Activated CD8-positive, alpha-beta memory T cell treated with anti-CD3 and anti-CD28 coated beads for 48 hours (primary cell): ENCODE measurements at places on chromosomes 3 and 15.

GRCh38 chr3:46755646-46756045, 38.0 kb upstream of the PRSS50 start:
- no peak for DNase-seq

- no peak for DNase-seq
These were observed 139.8 kb upstream of the PRR20G start for GRCh38 chr3:127427666-127428065.

DNA sequence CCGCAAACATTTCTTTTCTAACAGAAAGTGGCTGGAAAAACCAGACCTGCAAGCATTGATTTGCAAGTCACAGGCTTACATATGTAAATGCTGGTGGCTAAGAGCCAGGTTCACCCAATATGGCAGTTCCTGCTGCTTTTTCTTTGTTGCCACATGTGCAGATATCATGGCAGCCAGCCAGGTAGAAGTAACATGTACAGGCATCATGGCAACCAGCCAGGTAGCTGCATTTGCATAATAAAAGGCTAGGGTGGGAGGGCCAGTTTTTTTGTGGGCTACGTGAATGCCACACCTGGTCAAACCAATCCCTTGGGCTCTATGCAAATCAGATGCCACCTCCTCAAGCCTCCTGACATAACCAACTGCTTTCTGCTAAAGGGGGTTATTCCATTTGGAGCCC, 2.8 kb upstream of the SMCO1 start:
- no peak for DNase-seq

GRCh38 chr15:74571191-74571590, 30.2 kb downstream of the ARID3B start:
- DNase-seq, result no peak

GRCh38 chr3:40191850-40192448, 117.6 kb upstream of the EIF1B start:
- peak; percentile 19 for DNase-seq

GRCh38 chr3:168138421-168138820, 42.7 kb upstream of the GOLIM4 start:
- no peak for DNase-seq

- no peak for DNase-seq
These were observed 322.2 kb upstream of the TBC1D5 start for GRCh38 chr3:18064586-18064985.
